ENCODE measurements at places on chromosomes 1 and 21.

- no peak for DNase-seq
These were observed 128.2 kb downstream of the ATG4C start for GRCh38 chr1:62912028-62912638.

DNA sequence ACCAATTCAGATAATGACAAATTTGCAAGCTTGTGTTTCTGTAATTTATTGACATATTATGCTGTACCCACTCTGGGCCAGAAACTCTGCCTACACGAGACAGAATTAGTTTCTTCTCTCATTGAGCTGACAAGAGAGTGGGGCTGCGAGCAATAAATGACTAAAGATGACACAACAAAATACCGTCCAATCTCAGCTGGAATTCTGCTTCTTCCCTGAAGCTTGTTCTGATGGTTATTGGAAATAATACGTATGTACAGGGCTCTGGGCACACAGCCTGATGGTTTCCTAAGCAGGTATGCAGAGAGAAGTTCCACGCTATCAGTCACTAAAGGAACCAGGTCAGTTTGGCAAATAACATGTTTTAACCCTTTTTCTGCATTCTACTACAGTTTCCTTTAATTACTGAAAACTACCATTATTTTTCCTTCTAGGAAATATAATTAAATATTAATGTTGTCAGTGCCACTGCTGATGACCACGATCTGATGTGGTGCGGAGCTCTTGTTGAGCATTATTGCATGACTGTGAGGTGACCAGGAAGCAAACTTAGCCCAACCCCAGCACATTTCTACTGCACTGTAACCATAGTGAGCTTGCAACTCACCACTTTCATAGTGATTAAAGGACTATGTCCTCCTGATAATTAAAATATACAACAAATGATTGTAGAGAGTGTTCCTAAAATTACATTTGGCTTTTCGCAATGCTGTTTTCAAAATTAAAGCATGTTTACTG is 221.4 kb upstream of the L1TD1 start:
- no peak for DNase-seq

DNA sequence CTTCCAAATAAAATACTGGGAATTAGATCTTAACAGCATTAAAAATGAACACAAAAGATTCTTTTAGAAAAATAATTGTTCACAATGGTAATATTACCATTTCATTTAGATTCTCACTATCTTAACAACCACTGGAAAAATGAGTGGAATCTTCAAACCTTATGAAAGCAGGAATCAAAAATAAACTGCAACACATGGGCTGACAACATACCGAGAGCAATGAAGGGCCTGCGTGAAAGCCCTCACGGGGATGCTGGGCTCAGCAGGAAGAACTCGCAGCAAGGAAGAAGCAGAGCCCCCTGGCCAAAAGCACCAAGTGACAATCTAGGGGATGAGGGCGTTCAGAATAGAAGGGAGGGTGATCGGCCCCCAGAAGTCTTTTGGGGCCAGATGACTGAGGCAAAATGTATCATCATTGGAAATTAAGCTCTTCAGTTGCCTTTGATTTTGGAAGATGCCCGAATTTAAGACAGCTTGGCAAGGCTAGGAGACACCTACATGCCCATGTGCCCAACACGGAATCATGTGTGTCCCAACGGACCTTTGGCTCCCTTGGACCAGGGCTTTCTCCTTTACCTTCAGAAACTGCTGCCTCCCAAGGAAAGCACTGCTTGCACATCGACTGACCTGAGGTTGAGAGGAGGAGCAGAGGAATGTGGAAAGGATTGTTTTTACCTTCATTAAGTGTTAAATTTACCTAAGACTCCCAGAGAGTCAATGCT is 103.9 kb downstream of the TGFBR3 start:
- DNase-seq: no peak

DNA sequence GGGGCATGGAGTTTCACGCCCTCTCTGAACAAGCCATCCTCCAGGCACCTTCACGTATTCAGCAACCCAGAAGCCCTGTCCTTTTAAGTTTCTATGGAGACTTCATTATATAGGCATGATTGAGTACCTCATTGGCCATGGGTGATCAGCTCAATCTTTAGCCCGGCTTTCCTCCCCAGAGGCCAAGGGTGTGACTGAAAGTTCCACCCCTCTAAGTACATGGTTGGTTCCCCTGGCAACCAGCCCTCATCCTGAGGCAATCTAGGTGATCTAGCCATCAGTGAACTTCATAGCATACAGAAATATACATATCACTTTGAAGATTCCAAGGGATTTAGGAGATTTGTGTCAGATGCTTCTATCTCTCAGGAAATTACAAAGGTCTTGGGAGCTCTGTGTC is 21.3 kb upstream of the DHX9 start:
- no peak for DNase-seq

DNA sequence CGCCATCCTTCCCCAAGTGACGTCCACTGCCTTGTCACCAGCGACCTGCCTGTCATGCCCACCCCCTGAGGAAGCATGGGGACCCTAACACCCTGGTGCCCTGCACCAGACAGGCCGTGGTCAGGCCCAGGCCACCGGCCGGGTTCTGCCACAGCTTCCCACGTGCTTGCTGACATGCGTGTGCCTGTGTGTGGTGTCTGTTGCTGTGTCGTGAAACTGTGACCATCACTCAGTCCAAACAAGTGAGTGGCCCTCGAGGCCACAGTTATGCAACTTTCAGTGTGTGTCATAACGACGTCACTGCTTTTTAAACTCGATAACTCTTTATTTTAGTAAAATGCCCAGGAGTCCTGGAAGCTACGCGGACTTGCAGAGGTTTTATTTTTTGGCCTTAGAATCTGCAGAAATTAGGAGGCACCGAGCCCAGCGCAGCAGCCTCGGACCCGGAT is 8.5 kb upstream of the CTRC start:
- no peak for DNase-seq

DNA sequence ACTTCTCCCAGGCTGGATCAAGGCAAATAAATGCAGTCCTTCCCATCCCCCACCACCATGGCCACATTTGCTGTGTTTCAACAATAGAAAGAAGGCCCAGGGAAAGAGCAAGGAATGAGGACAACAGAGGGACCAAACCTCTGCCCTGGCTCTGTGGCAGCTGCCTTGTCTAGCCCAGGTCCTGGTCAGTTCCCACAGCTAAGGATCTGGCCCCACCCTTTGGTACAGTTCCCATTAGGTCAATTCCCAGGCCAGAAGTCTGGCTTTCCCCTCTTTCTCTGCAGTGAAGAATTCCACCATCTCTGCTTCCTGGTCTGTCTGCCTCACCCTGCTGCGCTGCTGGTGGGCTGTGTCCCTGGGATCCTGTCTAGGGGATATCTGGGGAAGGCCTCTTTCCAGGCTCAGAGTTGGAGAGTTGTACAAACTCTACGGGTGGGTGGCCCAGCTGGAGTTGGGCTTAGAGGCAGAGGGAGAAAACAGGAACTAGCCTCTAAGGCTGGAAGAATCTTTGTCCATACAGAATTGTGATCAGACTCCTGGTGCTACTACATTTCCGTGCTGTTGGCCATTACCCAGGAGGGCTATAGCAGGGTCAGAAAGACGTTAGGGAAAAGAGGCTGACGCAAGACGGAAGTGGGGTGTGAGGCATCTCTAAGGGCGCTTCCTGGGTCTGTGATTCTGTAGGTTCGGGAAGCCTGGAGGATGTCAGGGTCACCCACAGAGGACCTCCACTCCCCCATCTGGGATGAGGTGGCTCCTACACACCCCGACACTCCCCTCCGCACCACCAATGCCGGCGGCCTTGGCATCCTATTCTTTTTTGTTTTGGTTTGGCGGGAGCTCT is 953 bp upstream of the NDUFS2 start:
- DNase-seq: no peak

GRCh38 chr1:227357927-227358302 is 39.6 kb upstream of the CDC42BPA start:
- DNase-seq: no peak

GRCh38 chr21:17989780-17990179 is 170.6 kb upstream of the C21orf91 start:
- DNase-seq: no peak
